ENCODE measurements at places on chromosomes 4 and X. TPM values are rescaled to one million over a fixed set of nuclear protein-coding genes. Genes with fewer than 3 reads are reported as not detected.
A peak's percentile ranks its signal among the peaks of the same experiment; 100 is the strongest.

SCML1 gene
- 6.7 TPM for total RNA-seq

ASB5 gene
- total RNA-seq: 0.18 TPM

CWH43 gene
- total RNA-seq: not detected

ASB11 gene
- not detected for total RNA-seq

IGBP1 gene
- 87.1 TPM for total RNA-seq

HELQ gene
- 9.1 TPM for total RNA-seq

CCDC149 gene
- 7.0 TPM for total RNA-seq

- no peaks in the 10 kb centered on the region for H3K4me1 ChIP-seq
- H3K36me3 ChIP-seq: no peaks in the 10 kb centered on the region
- H3K27me3 ChIP-seq: no peaks in the 10 kb centered on the region
- no peak for DNase-seq
- no peak overlapping the region for H3K27ac ChIP-seq
These were observed 28.1 kb downstream of the DCAF8L1 start for GRCh38 chrX:27953171-27953570.

GRCh38 chr4:31100536-31100935 lies 380.4 kb downstream of the PCDH7 start:
- DNase-seq: peak; percentile 67
- H3K27me3 ChIP-seq: no peaks in the 10 kb centered on the region
- no peaks in the 10 kb centered on the region for H3K36me3 ChIP-seq

DNA sequence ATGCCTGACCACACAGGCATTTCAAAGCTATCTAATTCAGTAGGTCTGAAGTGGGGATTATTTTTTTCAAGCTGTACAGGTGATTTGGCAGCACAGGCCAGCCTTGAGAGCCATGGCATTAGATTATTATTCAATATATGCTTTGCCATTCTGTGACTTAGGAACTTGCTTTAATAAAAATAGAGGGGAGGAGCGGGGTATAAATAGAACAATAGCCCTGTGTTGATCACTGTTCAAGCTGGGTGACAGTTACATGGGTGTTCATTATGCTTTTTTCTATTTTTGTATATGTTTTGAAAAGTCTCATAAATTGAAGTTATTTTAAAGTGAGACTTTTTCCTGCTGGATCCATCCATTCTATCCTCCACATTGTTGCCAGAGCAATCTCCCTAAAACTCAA lies 20.3 kb downstream of the HUWE1 start:
- no peak overlapping the region for H3K27ac ChIP-seq
- no peaks in the 10 kb centered on the region for H3K4me1 ChIP-seq
- no peak overlapping the region for H3K4me3 ChIP-seq
- H3K36me3 ChIP-seq: peaks cover 4% of the 10 kb centered on the region
- DNase-seq: no peak

- no peak for DNase-seq
- H3K27ac ChIP-seq: no peak overlapping the region
- H3K36me3 ChIP-seq: peaks cover 12% of the 10 kb centered on the region
- no peaks in the 10 kb centered on the region for H3K27me3 ChIP-seq
- H3K4me3 ChIP-seq: no peak overlapping the region
These were observed 3.1 kb upstream of the SLBP start for GRCh38 chr4:1715002-1715758.

- no peak for DNase-seq
- H3K27me3 ChIP-seq: no peaks in the 10 kb centered on the region
- H3K27ac ChIP-seq: no peak overlapping the region
- no peak overlapping the region for H3K4me3 ChIP-seq
- H3K4me1 ChIP-seq: peaks cover 11% of the 10 kb centered on the region
- H3K36me3 ChIP-seq: no peaks in the 10 kb centered on the region
These were observed 50.8 kb upstream of the FBXW7 start for GRCh38 chr4:152586668-152587067.

DNA sequence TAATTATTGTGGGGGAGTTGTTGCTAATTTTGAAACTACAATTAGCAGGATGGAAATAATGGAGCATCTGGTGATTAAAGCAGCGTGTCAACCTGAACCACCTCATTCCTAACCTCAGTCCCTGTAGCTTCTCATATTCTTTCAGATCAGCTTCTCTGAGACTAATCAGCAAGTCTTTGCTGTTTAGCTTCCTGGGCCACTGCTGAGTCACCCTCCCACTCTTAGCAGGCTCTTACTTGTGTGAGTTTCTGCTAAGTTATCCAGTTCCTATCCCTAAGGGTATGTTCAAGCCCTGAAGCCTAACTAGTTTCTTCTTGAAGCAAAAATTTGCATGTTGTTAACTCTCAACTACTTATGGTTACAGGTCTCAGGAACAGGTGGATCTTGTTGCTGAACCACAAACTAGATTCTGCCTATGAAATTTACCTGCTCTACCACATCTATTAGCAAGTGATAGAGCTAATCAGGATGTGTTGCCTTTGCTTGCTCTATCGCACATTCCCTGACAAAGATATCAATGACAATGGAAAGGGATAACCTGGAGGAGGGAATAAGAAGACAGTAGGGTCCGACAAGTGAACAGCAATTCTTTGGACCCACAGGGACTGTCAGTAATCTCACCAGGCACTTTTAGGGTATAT lies 134.2 kb downstream of the EIF4E start:
- H3K27ac ChIP-seq: no peak overlapping the region
- H3K27me3 ChIP-seq: peaks cover 5% of the 10 kb centered on the region
- no peak overlapping the region for H3K4me3 ChIP-seq
- H3K4me1 ChIP-seq: no peaks in the 10 kb centered on the region

- no peak overlapping the region for H3K27ac ChIP-seq
- H3K4me3 ChIP-seq: no peak overlapping the region
- no peaks in the 10 kb centered on the region for H3K36me3 ChIP-seq
- peaks cover 6% of the 10 kb centered on the region for H3K27me3 ChIP-seq
- no peak for DNase-seq
- H3K4me1 ChIP-seq: no peaks in the 10 kb centered on the region
These were observed 175.1 kb downstream of the FHIP1A start for GRCh38 chr4:151584101-151584500.

DNA sequence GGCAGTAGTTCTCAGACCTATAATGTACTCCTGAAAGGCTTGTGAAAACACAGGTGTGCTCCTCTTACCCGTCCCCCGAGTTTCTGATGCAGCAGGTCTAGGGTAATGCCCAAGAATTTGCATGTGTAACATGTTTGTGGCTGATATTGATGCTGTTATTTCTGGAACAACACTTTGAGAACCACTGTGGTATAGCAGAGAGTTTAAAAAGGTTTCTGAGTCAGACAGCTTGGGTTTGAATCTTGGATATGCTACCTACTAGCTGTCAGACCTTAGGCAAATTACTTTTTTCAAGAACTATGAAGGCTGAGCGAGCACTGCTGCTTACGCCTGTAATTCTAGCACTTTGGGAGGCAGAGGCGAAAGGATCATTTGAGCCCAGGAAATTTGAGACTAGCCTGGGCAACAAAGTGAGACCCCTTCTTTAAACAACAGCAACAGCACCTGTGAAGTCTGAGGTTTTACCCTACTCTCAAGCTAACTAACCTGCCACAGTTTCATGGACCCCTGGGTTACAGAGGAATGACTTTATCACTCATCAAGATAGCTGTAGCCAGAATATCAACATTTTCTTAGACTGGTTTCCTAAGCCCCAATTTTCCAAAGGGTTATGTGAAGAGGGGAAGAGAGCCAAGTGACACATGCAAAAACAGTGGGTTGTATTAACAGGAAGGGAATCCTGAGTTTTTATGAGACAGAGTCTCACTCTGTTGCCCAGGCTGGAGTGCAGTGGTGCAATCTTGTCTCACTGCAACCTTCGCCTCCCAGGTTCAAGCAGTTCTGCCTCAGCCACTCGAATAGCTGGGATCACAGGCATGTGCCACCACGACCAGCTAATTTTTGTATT lies 5.1 kb downstream of the AFF1 start:
- H3K36me3 ChIP-seq: no peaks in the 10 kb centered on the region
- peak; percentile 60 for DNase-seq
- no peaks in the 10 kb centered on the region for H3K27me3 ChIP-seq
- peaks cover 17% of the 10 kb centered on the region for H3K4me1 ChIP-seq
- H3K27ac ChIP-seq: no peak overlapping the region

GRCh38 chr4:51885363-51885762 lies 42.4 kb downstream of the DCUN1D4 start:
- no peaks in the 10 kb centered on the region for H3K27me3 ChIP-seq
- peaks cover 30% of the 10 kb centered on the region for H3K36me3 ChIP-seq
- no peaks in the 10 kb centered on the region for H3K4me1 ChIP-seq
- no peak overlapping the region for H3K4me3 ChIP-seq
- DNase-seq: peak; percentile 28
- no peak overlapping the region for H3K27ac ChIP-seq

GRCh38 chr4:29553846-29554245 lies 1166.3 kb upstream of the PCDH7 start:
- no peak for DNase-seq
- H3K27me3 ChIP-seq: no peaks in the 10 kb centered on the region
- no peak overlapping the region for H3K27ac ChIP-seq
- H3K36me3 ChIP-seq: no peaks in the 10 kb centered on the region
- no peaks in the 10 kb centered on the region for H3K4me1 ChIP-seq

DNA sequence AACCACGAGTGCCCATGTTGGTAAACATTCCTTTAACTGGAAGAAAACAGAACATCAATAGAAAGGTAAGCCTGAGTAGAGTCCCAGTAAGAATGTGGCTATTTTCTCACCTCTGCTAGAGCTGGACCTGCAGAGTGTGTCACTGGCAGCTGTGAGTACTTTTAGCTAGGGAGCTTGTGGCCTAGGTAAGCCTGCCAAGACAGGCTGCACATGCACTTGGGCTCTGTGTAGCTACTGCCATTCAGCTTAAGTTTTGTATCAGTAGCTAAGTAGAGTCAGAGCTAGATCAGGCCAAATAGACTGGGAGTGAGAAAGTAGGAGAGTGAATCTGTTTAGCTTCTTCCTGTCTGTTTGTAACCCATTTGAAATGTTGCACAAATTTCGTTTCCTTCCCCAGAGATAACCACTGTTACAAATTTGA lies 35.3 kb downstream of the RBPJ start:
- H3K36me3 ChIP-seq: no peaks in the 10 kb centered on the region
- H3K4me3 ChIP-seq: no peak overlapping the region
- H3K27me3 ChIP-seq: no peaks in the 10 kb centered on the region
- peak; percentile 40 for DNase-seq
- peaks cover 11% of the 10 kb centered on the region for H3K4me1 ChIP-seq
- H3K27ac ChIP-seq: no peak overlapping the region

DNA sequence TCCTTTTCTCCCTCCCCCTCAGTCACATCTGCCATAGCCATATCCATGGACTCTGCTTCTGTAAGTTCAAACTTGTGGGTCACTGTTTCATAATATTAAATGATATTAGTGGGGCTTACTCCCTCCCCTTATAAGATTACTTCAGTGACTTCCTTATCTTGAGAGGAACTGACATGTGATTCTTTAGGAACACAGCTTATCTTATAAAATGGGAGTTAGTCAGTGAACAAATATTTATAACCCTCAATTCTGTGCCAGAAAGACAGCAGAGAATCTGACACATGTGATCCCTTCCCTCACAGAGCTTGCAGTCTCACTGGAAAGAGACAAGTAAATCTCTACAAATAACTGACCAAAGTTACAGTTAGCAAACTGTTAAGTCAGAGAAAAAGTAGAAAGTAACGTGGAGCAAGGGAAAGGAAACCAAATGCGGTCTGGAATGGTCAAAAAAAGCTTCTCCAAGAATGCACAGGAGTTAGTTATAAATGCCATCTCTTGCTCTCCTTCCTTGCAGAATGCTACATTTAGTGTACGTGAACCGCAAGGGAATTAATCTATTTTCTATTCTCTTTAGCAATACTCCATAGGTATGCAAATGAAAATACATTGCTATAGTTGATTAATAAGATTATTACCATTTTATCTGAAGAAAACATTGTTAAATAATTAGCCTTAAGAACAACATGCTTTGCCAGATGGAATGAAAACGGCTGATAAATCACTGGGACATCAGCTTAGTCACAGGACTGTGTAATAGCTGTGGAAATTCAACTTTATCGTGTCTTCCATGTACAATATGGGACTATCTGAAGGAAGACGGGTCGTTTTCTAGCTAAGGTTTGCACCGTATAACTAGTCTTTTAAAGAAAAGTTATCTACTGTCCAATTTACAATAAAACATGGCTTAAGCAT lies 29.0 kb downstream of the SGMS2 start:
- no peaks in the 10 kb centered on the region for H3K27me3 ChIP-seq
- H3K36me3 ChIP-seq: no peaks in the 10 kb centered on the region
- no peaks in the 10 kb centered on the region for H3K4me1 ChIP-seq
- H3K4me3 ChIP-seq: no peak overlapping the region
- no peak overlapping the region for H3K27ac ChIP-seq

- H3K4me1 ChIP-seq: peaks cover 2% of the 10 kb centered on the region
- H3K27ac ChIP-seq: no peak overlapping the region
- no peaks in the 10 kb centered on the region for H3K36me3 ChIP-seq
- DNase-seq: no peak
- peaks cover 66% of the 10 kb centered on the region for H3K27me3 ChIP-seq
These were observed 69.2 kb downstream of the FBXO8 start for GRCh38 chr4:174214101-174214878.

DNA sequence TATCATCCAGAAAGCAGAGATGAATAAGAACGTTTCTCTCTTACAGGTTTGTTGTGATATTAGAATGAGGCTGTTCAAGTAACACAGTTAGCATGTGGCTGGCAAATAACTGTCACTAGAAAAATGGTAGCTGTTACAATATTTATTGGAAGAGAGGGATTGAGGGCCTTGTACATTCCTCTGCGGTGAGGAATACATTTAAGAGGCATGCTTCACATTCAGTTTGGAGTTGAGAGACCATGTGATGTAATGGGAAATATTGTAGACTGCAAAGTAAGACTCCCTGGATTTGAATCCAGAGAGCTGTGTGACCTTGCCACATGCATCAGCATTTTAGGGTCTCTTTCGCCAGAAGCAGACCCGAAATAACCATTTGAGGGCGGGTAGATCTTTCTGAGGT lies 104.8 kb upstream of the KIT start:
- H3K27ac ChIP-seq: no peak overlapping the region
- peak; percentile 70 for DNase-seq
- H3K36me3 ChIP-seq: no peaks in the 10 kb centered on the region
- H3K27me3 ChIP-seq: no peaks in the 10 kb centered on the region

- H3K27me3 ChIP-seq: no peaks in the 10 kb centered on the region
- H3K36me3 ChIP-seq: no peaks in the 10 kb centered on the region
- no peaks in the 10 kb centered on the region for H3K4me1 ChIP-seq
- H3K27ac ChIP-seq: no peak overlapping the region
- DNase-seq: no peak
- no peak overlapping the region for H3K4me3 ChIP-seq
These were observed 755.5 kb downstream of the STIM2 start for GRCh38 chr4:27616166-27616565.

DNA sequence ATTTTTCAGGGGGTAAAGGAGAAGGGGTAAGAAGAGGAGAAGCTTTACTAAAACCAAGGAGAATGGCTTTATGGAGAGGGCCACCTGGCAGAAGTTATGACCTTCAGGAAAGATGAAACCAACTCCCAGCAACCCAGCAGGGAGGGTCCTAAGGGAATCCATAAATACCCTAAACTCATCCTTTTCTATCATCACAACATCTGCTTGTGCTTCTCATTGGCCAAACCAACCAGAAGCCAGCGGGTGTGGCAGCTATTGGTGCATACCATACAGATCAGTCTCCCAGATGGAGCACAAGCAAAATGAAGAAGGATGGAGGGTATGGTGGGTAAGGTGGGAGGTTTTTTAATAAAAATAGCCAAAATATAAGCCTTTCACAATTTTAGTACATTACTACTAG lies 58.5 kb upstream of the ARSJ start:
- no peak overlapping the region for H3K27ac ChIP-seq
- DNase-seq: no peak
- H3K27me3 ChIP-seq: no peaks in the 10 kb centered on the region
- no peak overlapping the region for H3K4me3 ChIP-seq
- no peaks in the 10 kb centered on the region for H3K36me3 ChIP-seq
- peaks cover 4% of the 10 kb centered on the region for H3K4me1 ChIP-seq

Data from IMR-90 (cell line).